GF-D8 (cell line): ENCODE measurements at places on chromosomes 1 and 21.

DNA sequence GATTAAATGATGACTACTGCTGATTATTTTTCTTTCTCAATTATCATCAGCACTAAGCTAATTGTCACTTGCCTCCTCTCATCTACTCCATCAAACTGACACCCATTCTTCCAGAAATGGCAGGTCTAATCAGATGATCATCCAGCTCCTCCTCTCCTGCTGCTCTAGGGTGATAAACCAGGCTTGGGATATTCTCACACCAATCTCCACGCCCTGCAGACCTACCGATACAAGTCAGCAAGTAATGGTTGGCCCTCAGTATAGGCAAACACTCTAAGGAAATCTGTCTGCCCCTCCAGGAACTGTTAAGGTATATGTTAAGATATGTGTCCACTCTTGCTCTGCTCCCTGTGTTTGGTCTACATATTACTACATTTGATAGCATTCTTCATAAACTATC is 36.3 kb upstream of the C1orf21 start:
- no peak for DNase-seq

- DNase-seq = no peak
Measured at GRCh38 chr1:41098730-41099460, 77.4 kb upstream of the SLFNL1 start.

GRCh38 chr1:72438270-72438669 is 155.9 kb upstream of the NEGR1 start:
- DNase-seq = no peak

DNA sequence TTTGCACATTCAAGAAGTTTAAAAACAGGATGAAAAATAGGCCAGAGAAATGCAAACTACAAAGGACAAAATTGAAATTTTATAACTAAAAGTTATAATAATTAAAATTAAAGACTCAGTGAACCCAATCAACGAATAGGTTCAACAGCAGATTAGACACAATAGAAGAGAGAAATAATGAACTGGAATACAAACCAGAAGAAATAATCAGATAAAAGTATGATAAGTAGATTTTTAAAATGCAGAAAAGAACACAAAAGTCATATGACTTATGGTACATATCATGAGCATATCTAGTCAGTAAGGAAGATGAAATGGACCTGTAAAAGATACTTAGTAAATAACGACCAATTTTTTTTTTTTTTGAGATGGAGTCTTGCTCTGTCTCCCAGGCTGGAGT is 108.1 kb upstream of the COG2 start:
- no peak for DNase-seq

DNA sequence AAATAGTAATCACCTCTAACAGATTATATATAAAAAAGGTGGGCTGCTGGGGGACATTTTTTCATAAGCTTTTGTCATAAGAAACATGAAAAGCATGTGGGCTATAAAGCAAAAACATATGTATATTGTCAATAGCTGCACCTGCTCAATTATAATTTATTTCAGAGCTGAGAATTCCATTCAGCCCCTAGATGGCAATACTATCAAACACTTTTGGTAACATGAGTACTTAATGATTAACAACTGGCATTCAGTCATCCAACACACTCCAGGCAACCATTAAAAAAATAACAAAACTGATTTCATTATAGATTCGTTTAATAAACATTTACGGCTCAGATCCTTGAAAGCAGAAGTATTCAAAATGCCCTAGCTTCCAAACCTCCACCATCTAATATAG is 115.1 kb downstream of the KCTD3 start:
- no peak for DNase-seq

DNA sequence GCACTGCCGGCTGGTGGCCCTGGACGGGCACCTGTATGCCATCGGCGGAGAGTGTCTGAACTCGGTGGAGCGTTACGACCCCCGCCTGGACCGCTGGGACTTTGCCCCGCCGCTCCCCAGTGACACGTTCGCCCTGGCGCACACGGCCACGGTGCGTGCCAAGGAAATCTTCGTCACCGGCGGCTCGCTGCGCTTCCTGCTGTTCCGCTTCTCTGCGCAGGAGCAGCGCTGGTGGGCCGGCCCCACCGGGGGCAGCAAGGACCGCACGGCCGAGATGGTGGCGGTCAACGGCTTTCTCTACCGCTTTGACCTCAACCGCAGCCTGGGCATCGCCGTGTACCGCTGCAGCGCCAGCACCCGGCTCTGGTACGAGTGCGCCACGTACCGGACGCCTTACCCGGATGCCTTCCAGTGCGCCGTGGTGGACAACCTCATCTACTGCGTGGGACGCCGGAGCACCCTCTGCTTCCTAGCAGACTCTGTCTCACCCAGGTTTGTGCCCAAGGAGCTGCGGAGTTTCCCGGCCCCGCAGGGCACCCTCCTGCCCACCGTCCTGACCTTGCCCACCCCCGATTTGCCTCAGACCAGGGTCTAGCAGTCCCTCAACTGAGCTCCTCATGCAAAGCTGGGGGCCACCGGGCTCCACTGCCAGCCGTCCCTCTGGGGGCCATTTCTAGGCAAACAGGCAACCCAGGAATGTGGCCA is 2.1 kb downstream of the KLHDC7A start:
- DNase-seq = no peak

- no peak for DNase-seq
Measured at GRCh38 chr1:191432817-191433216, 725.4 kb upstream of the RGS18 start.

- DNase-seq = no peak
Measured at GRCh38 chr1:155003766-155004351, 1.3 kb downstream of the ZBTB7B start.

DNA sequence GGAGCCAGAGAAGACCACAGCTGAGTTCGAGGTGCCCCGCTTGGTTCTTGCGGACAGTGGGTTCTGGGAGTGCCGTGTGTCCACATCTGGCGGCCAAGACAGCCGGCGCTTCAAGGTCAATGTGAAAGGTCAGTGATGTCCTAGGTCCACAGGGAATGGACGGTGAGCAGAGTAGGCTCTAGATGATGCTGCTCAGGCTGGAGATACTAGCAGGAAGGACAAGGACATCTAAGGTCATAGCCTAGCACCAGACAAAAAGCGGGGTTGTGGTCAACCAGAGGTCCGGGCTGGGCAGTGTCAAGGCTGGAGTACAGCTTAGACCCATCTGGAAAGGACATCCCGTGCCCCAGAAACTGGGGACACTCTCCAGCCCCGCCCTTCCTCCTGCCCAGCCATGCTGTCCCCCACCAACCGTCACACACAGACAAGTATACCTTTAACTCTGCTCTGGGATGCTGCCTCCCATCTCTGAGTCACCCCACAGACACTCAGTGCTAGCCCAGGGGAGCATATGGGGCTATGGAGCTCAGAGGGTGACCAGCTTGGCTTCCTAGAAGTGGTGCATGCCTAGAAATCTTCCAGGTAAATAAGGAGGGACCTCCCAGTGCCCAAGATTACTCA is 8.7 kb downstream of the TIE1 start:
- no peak for DNase-seq

DNA sequence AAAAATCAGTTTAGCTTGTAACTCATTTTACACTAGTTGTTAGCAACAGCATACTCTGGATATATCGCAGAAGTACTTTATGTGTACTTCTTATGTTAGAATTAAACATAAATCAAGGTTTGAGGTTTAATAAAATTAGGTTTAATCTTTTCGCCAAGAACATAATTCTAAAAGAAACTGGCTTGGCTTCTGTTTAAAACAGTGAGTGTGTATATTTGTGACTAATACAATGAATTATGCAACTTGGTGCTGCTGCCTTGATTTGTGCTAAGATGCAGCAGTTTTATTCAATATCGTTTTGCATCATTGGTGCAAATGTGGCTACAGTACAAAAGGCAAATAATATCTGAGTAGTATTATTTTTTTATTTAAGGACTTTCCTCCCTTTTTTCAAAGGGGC is 44.8 kb downstream of the USP25 start:
- no peak for DNase-seq

DNA sequence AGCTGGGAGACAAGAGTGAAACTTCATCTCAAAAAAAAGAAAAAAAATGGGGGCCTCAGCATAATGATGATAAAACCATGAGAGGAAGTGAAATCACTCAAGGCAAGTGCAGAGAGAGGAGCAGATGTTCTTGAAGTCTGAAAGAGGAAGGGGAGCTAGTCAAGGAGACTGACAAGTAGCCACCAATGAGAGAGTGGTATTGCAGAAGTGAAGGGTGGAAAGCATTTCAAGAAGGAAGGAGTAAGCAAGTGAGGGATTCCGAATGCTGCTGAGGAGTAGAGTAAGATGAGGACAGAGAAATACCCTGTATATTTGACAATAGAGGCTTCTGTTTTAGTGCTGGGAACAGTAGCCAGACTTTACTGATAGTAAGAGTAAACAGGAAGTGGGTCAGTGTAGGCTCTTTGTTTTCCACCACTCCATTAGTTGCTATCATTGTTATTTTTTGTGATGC is 2.9 kb downstream of the TATDN3 start:
- peak; percentile 87 for DNase-seq

DNA sequence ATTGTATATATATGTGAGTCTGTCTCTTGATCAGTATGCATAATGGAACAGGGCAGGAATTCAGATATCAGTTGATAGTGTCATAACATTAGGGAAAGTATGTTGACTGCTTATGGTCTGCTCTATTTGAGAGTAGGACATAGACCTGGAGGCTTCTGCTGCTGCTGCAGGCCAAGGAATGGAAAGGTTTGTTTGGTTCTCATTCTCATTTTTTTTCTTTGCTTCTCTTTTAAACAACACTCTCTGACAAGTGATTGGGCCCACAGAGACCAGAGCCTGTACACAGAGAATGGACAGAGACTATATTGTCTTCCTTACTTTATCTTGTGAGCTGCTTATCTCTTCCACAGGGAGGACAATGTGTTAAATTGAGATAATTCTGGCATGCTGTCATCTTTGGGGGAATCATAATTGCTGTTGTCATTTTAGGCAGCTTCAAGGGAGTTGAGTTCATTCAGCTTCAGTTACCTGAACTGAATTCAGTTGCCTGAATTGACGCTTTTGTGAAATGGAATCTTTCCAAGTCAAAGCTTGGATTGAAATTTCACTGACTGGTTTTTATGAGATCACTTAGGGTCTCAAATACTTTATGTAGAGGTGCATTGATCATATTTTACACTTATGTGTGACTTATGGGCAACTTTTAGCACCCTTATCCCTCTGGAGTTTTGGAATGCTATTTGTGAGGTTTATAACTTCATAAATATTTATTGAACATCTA is 16.9 kb downstream of the CAP1 start:
- peak; percentile 12 for DNase-seq

DNA sequence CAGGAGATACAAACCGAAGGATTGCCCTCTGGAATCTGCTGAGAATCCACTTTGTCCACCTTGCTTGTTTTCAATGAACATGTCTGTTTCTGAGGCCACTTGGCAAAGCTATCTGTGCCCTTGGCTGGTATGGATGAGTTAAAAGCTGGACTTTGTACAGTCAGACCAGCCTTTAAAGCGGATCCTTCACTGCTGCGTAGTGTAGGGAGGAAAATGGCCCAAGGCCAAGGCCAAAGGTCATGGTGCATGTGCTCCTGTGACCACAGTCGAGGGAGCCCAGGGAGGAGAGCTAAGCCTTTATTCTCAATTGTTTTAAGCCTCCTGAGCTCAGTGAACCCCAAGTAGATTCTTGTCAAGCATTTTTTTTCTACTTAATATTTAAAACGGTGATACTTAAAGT is 37.0 kb downstream of the KCNJ15 start:
- DNase-seq = no peak

GRCh38 chr1:27591622-27592021 is 12.3 kb downstream of the AHDC1 start:
- no peak for DNase-seq

DNA sequence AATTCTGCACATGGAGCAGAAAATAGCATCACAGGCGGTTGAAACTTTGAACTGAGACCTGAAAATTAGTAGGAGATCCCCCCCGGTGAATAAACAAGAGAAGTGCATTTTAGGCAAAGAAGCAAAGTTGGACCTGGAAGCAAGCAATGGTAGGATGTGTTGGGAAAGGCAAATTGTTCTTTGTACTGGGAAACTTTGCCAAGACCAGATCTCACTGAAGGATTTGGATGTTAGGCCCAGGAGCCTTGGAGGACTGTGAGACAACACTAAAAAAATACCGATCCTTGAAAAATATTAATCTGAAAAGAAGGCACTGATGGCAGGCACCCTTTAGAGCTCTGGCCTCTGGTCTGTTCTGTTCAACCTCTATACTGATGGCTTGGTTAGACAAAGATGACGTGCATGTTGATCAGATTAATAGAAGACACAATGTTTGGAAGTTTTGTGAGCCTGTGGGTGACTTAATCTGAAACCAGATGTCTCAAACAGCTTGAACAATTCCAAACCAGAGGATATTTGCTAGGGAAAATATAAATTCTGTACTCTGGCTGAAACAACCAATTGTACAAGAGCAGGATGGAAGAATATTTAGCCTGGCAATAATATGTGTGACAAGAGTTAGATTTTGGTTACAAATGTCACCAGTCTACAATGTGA is 108.4 kb downstream of the ROR1 start:
- DNase-seq = no peak

DNA sequence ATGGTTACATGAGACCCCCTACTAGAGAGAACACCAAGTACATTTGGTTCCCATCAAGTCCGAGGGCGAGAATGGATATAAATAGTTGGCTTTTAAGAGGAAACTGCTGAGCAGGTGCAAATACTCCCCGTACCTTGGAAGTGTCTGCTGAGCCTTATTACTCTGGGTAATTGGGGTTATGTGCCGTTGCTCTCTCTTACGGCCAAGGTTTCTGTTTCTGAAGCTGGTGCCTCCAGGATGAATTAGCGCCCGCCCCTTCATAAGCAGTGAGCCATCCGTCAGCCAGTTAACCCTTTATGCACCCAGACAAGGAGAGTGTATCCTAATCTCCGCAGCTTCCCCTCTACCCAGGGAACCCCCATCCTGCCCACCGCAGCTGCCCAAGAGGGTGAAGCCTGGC is 90.4 kb upstream of the AJAP1 start:
- no peak for DNase-seq

- DNase-seq = no peak
Measured at GRCh38 chr1:167289966-167290365, 69.3 kb downstream of the POU2F1 start.

DNA sequence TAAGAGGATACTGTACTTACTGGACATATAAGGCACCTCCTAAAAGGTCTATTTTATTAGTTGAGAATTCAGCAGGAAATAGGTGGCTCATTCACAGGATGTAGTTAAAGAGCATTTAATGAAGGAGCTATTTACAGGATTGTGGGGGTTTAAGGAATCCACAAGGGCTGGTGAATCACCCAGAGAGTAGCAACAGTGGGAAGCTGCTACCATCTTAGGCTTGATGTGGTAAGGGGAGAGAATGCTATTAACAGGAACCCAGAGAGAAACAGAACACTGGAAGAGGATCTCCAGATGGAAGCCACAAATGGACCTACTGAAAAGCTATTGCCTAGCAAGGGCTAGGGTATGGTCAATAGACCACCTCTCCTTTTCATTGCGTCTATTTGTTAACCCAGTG is 52.0 kb upstream of the COL11A1 start:
- DNase-seq = no peak

GRCh38 chr1:94828251-94828650 is 8.1 kb downstream of the SLC44A3 start:
- DNase-seq = no peak
